COLO829 (cell line): ENCODE measurements at places on chromosomes 2 and 18.

DNA sequence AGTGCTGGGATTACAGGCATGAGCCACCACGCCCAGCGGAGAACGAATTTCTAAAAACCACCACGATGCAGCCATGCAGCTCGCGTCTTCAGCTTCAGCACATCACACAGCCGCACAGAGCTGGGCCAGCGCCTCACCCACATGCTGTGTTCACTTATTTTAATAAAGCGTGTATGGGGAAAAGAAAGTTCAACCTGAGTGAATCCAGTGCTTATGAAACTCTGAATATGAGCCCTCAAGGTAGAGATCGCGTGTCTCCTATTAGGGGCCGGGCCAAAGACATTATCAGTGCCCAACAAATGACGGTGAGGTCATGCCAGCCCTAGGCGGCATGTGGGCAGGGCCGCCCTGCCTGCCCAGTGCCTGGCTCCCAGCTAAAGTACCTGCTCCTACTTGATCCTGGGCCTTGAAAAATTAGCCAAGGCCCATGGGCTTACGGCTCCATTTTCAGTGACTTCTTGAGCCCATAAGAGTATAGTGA is 44.3 kb downstream of the SPRED2 start:
- DNase-seq: peak; percentile 21

GRCh38 chr18:47781561-47781960 is 148.9 kb downstream of the SMAD2 start:
- no peak for DNase-seq

DNA sequence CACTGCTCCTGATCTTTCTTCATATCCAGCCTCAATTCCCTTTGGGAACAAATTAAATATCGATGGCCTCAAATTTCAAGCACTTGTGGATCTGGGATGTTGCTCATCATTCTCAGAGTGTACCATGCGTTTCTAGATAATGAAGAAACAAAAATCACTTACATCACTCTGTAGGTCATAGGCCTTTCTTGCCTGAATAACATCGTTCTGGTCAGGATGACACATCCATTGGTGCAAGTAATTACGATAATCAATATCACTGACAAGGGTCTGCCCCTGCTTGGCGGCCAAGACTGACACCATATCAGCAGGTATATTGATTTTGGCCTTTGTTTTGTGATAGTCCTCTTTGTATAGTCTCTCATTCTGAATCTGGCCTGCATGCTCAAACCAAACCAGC is 157.3 kb downstream of the RIF1 start:
- DNase-seq: no peak

- DNase-seq: no peak
These were observed 4.7 kb upstream of the CDK5R2 start for GRCh38 chr2:218954541-218955300.
